ENCODE measurements at places on chromosomes 2 and 18.

- DNase-seq, result no peak
These were observed 47.7 kb upstream of the WDR75 start for GRCh38 chr2:189393440-189394111.

GRCh38 chr2:3142210-3142609 is 235.4 kb downstream of the EIPR1 start:
- no peak for DNase-seq

DNA sequence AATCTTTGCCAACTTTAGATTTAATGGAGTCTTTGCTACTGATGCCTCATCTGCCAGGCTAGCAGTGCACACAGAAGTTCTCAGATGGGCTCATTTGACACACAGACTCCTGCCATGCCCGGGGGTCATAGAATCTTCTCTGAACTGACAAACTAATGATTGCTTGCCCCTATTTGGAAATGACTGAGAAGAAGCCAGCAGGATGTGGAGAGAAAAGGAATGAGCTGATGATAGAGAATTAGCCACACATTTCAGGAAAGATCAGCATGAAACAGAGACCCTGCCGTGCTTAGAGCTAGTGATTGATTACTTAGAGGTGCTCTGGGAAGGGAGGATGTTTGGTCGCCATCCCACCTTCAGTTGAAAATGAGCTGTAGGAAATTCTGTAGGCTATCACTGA is 178.5 kb downstream of the TPGS2 start:
- no peak for DNase-seq

DNA sequence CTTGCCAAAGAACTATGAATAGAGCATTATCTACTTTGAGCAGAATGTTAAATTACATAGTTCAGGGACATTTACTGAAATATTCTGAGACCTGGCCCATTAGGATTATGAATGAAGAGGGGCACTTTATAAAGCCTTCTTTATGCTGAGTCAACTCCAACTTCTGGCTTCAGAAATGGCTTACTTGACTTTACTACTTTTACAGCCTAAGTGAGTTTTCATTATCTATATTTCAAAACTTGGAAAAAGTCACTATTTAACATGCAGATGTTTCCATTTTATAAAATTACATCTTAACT is 37.7 kb downstream of the SESTD1 start:
- DNase-seq, result no peak

GRCh38 chr2:172564376-172564775 is 8.5 kb downstream of the PDK1 start:
- no peak for DNase-seq

- peak; percentile 42 for DNase-seq
These were observed 425.7 kb downstream of the LRATD1 start for GRCh38 chr2:15058015-15058720.

DNA sequence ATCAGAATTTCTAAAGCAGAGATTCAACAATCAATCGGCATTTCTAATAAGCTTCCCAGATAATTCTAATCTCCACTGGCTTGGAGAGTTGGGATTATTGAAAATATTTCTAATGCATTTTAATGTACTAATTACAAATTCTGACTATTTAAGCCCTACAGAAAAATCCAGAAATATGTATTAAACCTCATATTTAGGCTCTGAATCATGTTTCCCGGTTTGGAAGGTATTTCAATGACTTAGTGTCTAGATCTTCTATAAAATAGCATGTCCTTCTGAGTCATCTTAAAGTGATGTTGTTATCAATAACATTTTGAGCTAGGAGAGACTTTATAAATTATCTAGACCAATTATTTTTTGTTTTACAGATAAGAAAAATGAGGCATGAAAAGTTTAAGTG is 258.8 kb upstream of the NRXN1 start:
- no peak for DNase-seq

DNA sequence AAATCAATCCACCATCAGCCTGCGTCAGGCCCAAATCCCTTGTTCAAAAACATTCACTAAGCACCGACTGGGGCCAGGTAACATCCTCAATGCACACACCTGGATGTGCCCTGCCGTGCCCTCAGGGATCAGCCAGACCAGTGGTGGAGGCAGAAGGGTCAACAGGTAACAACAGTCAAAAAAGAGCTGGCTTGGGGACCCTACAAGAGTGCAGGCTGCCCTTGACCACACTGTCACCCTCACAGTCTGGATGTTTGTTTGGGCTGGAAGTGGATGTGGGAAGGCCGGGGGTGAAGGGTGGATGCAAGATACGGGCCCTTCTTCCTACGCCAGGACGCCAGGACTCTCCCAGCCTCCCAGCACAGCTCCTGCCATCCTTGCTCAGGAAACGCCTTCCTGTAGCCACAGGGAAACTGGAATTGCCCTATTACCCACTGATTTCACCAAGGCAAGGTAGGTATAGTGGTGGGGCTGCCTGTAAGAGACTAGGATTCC is 2.7 kb downstream of the BIN1 start:
- DNase-seq, result no peak

DNA sequence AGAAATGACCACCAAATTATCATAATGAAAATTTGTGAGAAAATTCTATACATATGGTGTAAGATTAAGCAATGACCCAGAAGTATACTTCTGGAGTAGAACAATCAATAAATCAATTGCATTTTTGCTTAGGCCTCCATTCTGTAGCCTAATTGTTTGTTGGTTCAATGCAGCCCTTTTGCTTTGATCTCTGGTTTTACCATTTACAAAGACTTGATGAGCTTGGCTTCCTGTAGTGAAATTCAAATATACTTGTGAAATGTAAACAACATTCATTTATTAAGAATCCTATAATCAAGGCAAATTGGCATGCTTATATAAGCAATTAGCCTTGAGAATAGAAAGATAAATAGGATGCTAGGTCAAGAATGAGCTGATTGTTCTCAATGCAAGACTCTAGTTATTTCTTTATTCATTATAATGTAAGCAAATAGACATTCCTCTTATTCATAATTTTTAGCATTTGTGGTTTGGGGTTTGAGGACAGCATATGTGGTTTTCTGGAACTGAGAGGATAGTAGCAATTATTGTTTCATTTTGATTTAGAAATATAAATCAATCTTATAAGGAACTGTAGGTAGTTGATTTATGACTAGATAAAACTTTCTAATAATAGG is 9.7 kb downstream of the FMNL2 start:
- DNase-seq, result no peak

DNA sequence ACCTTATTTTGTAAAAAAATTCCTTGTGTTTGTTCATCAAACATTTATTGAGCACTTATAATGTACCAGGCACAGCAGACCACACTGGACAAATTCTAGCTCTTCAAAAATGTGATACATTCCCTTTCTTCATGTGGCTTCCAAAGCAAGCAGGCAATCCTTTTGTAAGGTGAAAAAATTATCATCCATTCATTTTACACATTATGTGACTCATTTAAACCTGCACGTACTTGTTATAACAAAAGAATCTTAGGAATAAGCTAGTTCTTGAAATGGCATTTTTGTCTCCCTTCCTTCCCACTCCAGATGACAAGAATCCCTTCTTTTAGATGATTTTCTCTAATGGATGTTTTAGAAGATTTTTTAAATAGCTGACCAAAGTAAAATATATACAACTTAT is 104.6 kb downstream of the KLF7 start:
- DNase-seq, result no peak

GRCh38 chr2:231632559-231633142 is 40.0 kb downstream of the TEX44 start:
- DNase-seq, result no peak

DNA sequence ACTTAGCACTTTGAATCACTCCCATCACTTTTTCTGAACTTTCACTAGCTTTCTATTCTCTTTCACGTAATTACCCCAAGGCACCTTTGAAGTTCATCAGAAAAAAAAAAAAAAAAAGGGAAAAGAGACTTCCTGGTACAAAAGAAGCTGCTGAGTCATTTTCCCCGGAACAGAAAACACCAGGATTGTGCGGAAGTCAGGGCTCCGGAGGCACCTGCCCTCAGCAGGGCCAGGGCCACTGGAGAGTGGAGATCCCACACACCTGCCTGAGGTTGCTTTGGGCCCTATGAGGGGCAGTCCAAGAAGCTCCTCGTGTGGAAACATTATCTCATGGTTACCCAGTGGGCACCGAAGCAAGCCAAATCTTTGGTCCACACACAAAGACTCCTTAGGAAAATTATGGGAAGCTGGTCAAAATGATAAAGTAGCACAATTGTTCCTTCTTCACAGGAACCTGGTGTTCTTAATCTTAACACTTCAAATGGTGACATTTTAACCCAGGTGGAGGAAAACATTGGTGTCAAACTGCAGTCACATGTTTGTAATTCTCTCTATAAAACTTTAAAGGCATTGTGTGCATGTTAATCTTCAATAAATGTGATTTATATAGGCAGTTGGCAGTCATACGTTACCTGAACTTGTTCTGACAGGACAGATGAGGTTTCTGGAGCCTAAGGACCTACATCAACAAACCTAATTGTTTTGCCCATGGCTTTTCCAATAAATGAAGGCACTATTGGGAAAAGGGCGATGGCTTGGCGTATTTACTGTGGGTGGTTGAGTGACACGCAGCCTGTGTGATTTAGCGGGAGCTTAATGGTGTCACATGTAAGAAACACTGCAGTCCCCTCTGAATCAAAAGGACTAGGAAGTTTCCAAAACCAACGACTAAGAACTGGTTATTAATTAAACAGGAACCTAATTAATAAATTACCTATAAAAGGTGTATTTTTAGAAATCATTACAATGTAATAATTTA is 23.4 kb upstream of the FAM110C start:
- no peak for DNase-seq

DNA sequence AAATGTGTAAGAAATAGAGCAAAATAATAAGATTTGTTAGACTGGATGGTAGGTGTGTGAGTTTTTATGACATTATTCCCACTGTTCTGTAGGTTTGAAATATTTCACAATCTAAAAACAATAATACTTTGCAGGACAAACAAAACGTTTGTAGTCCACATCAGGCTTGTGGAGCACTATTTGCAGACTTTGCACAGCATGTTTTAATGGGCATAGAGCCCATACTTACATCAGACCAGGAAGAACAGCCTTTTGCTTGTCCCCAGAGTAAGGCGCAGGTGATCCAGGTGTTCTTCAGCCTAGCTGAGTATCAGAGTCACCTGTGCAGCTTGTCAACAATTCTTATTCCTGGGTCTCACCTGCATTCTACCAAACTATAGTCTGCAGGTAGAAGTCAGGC is 9.1 kb upstream of the STK39 start:
- no peak for DNase-seq

- DNase-seq, result no peak
These were observed 63.3 kb downstream of the RPIA start for GRCh38 chr2:88754585-88755320.

DNA sequence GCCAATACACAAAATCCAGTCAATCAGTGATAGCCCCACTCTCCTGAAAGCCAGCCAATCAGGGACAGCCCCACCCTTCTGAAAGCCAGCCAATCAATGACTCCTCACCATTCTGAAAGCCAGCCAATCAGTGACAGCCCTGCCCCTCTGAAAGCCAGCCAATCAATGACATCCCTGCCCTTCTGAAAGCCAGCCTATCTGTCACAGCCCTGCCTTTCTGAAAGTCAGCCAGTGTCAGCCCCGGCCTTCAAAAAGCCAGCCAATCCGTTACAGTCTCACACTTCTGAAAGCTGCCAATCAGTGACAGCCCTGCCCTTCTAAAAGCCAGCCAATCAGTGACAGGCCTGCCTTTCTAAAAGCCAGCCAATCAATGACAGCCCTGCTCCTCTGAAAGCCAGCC is 95.9 kb upstream of the HDAC4 start:
- DNase-seq, result no peak

DNA sequence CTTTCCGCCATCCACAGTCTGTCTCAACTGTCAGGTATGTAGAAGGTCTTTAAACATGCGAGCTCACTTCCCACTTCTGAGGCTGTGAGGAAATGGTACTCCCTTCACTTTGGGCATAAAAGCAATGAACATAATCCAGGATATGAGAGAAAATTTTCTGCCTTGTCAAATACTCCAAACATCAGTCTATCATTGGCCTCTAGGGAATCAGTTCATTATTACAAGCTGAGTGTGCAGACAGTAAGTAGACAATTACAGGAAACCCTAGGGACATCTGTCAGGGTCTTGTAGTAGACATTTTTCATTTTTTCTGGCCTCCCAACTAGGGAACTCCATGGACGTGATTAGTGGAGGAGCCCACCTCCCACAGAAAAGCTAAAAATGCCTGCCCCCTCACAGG is 13.6 kb upstream of the APCDD1 start:
- DNase-seq, result no peak

DNA sequence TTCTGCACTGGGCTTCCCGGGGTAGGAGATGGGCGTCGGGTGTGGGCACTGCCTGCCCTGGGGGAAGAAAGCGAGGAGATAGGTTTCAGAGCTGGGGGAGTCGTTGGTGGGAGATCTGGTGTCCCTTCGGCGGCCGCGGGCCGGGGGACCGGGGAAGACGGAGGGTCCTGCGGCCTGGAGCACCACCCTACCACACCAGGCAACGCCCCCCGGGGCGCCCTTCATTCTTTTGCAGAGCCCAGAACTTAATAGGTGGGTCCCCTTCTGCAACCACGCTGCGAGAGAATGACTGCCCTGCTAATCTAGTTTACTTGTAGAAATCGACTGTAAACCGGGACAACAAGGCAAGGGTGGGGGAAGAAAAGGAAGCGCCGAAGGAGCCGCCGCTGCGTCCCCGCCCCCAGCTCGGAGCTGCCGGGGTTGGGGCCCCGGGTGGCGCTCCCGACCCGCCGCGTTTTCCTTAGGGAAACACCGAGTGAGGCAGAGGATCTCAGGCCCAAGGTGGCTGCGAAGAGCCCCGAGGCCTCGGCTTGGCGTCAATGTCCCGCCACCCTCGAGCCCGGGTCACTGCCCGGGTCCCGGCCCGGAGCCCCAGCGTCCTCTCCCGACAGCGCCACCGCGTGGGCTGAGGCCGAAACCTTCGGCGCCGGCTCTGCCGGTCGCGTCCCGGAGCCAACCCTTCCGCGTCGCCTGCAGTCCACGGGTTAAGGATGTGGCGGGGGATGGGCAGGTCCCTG is 5.4 kb upstream of the SATB2 start:
- no peak for DNase-seq

- no peak for DNase-seq
These were observed 11.9 kb upstream of the SLC14A1 start for GRCh38 chr18:45712061-45712460.

GRCh38 chr2:65775839-65776238 is 343.4 kb upstream of the SPRED2 start:
- DNase-seq, result no peak

GRCh38 chr2:174664084-174664759 is 66.6 kb upstream of the WIPF1 start:
- no peak for DNase-seq

- DNase-seq, result no peak
These were observed 184.6 kb downstream of the CYP26B1 start for GRCh38 chr2:71962911-71963694.

- no peak for DNase-seq
These were observed 47.9 kb upstream of the CCDC150 start for GRCh38 chr2:196591621-196592022.
